ENCODE measurements at places on chromosomes 11 and 22.

- no peak for DNase-seq
Observed at GRCh38 chr22:20297414-20298109, 22.3 kb downstream of the DGCR6L start.

GRCh38 chr11:120062561-120062930 lies 75.4 kb downstream of the TRIM29 start:
- no peak for DNase-seq

- DNase-seq = no peak
Observed at GRCh38 chr11:1948389-1948788, 1.3 kb downstream of the MRPL23 start.

GRCh38 chr11:46392421-46393230 lies 1.1 kb upstream of the CHRM4 start:
- peak; percentile 96 for DNase-seq

- DNase-seq = no peak
Observed at GRCh38 chr11:33689501-33689900, 11.1 kb downstream of the C11orf91 start.

DNA sequence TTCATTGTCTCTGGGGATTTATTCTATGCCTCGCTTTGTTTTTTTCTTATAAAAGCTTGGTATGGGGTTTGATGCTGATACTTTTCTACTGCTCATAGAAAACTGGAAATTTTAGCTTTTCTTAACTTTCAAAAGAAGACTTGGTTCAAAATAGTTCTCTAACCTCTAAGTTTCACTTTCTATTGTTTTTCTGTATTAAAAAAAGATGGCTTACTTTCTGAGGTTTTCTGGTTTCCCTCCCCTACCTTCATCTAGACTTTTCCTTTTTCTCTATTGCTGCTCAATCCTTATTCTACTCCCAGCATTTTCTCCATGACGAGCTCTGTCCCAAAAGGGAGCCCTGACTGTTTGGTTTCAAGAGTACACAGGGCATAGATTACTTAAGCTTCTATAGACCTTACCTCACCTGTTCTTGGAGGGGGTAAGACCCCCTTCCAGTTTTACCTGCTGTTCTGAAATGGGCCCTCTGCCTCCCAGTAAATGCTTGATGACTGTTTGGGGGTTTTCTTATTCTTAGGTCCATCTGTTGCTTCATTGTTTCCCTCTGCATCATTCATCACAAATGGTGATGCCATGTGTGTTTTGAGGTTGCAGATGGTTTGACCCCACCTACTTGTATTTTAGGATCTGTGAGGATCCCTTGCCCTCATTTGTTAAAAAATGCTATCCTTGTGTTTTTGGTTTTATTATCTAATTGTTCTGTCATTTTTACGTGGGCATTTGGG lies 29.5 kb downstream of the DNHD1 start:
- DNase-seq = no peak

DNA sequence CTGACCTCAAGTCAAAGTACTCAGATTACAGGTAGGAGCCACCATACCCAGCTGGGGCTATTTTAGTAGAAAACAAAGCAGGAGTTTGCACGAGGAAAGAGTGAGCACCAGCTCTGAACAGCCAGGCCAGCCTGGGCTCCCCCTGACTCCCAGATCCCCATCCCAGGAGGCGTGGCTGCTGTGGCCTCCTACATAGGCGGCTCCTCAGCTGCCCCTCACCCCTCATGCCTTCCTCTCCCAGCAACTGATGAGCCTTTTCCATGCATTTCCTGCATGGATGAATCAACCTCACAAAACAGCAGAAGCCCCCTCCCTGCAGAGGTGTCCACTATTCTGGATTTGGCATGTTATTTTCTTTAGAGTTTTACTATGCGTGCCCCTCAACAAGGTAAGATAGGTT lies 10.5 kb upstream of the FLRT1 start:
- DNase-seq = peak; percentile 62

DNA sequence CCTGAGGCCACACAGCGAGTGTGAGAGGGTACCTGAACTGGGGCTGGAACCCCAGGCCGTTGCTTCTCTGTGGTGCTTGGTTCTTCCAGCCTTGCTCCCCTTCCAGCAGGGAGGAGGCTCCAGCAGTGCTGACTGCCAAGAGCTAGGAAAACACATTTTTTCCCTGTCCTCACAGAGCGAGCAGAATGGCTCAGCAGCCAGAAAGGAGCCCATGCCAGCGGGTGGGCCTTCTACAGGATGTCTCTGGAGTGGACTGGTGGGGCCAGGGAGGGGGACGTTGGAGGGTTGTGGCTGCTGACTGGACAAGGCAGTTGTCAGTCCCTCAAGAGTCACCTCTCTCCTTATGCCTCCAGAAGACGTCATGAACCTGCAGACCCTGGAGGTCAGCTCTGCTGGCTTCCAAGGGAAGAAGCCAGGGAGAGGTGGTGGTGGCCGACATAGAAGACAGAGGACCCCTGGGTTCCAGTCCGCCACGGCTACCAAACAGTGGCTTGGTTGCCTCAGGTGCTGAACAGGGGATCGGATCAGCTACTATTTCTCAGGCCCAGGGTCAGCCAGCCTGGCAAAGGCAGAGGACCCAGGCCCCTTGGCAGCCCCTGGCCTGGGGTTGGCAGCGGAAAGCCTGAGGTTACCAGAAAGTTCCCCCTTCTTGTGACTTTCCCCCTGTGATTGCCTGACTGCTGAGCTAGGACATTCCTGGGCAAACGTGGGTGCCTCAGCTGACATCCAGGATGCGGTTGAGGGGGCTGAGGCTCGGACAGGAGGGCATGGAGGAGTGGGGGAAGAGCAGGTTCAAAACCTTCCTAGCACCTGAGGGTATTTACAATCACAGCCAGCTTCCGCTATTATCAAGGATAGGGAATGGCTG lies 3.7 kb downstream of the MAFF start:
- no peak for DNase-seq

All from neural progenitor cell (in vitro differentiated cells).